ENCODE measurements at places on chromosomes 7 and 10.

- DNase-seq, result peak; percentile 51
These were observed 15.6 kb upstream of the PPIF start for GRCh38 chr10:79331709-79332108.

GRCh38 chr10:124048371-124049290 lies 44.8 kb downstream of the CHST15 start:
- DNase-seq, result no peak

GRCh38 chr10:102646610-102647442 lies 2.5 kb downstream of the TRIM8 start:
- DNase-seq, result no peak

GRCh38 chr7:140911746-140912145 lies 13.0 kb downstream of the BRAF start:
- DNase-seq, result no peak

DNA sequence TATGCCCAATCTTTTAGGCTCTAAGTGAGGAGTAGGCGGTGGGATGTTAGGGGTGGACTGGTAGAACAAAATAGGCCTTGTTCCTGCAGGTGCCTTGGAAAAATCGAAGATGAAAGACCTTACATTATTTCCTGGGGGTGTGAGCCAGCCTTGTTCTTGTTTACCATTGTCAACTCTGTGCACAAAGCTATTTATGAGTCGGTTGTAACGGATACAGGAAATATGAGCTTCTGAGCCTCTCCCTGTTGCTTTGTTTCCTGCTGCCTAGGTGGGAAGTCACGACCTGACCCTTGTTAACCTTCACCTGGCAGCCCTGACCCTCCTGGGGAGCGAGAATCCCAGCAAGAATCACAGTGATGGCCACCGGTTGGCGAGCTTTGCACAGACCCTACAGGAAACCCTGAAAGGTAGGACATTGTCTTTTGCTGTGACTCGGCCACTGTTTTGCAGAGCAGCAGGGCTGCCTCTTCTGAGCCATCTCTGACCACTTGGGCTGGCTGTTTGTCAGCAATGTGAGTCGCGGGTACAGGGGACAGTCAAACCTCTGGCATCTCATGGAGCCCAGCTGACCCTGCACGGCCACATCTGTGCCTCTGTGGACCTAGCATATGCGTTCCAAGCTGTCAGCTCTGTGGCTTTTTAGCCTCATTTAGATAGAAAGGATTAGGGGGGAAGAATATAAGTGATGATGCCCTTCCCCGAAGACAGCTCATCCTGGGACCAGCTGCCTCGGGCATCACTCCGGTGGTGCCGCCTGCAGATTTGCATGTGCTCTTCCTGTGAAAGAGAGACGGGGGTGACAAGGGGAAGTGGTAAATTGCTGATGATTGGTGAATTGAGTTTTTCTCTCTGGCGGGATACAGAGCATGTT lies 102.1 kb upstream of the ANLN start:
- no peak for DNase-seq

GRCh38 chr7:147047696-147048095 lies 931.1 kb downstream of the CNTNAP2 start:
- DNase-seq, result no peak

DNA sequence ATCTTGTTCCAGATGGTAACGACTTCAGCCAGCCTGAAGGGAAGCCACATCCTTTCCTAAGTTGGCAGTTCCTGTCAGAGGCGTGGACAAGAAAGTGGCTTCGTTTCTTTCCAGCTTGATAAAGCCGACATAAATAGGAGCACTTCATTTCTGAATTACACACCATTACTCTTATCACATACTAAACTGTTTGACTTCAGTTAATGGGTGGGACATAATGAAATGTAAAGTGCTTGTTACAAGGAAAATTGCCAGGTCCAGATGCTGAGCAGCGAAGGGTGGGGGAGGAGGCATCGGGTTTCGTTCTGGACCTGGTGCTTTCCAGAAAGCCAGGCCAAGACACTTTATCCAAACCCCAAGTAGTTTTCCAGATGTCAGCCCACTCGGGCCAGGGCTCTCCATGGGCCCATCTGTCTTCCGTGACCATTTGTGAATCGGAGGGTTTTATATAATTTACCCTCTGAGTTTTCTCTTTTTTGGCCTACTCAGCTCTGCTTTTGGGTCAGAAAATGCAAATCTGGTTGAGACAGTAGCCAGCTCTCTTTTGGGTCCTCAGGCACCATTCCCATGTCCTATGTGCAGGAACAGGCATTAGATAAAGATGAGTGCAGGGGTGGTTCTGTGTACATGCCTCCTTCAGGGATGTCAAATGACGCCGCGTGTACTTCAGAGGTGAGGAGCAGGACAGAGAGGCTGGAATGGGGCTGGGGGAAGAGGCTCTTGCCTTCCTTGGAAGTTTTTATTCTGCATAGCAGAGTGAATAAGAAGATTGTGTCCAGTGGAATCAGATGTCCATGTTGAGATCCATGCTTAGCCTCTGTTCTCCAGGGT lies 90.2 kb downstream of the TACC2 start:
- no peak for DNase-seq

GRCh38 chr7:148699782-148700629 lies 1.3 kb downstream of the CUL1 start:
- no peak for DNase-seq

DNA sequence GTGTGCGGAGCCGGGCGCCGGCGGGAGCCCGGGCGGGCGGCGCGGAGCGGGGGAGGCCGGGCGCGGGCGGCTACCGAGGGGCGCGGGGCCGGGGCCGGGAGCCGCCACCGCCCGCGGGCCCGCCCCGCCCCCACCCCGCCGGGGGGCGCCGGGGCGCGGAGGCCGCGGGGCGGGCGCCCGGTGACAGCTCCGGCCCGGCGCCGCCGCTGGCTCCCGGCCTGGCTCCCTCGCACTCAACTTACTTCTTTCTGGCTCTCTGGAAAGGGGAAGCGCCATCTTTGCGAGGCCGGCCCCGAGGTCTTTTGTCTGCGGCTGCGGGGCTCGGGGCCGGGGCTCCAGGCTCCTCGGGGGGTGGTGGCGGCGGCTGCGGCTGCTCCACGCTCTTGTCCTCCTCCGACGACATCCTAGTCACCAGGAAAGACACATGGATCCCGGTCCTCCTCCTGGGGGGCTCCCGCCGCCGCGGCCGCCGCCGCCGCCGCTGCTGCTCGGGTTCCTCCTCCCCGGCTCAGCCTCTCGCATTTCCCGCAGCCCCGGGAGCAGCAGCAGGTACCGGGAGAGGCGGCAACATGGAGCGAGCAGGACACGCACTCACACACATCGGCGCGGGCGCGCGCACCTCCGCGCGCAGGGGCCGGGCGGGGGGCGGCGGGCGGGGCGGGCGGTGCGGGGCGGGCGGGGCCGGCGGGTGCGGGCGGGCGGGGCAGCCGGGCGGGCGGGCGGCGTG lies at the start of gene KMT2C:
Gene KMT2C (minus strand): TSS at position 620 of the 727 bp plus-strand sequence. CDS start 217 bp downstream, at position 403.
- DNase-seq, result peak; percentile 4

- DNase-seq, result no peak
These were observed 54.2 kb upstream of the SVIL start for GRCh38 chr10:29689001-29689400.

DNA sequence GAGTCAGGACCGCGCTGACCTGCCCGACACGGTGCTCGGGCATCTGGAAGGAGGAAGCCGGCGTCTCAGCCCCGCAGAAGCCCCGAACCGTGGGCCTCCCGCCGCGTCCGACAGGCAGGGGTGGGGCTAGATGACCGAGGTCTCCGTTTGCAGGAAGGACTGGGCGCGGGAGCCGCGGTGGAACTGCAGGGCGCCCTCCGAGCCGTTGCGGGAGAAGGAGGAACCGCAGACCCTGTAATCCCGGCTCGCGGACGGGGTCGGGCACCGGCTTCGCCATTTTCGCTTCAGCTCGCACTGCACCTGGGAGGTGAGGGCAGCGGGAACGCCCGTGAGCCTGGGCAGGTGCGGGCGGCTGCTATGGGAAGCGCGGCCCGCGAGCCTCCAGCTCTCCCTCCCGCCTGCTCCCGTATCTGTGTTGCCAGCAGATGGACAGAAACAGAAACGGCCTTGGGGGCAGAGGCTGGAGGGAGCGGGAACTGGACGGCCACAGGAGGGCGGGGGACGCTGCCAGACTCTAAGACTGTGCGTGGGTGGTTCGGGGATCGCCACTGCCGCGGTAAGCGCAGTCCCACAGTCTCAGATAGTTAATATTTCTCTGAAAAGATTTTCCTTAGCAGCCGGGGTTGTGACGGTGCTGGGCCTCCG lies 114.1 kb downstream of the VIPR2 start:
- no peak for DNase-seq
